ENCODE measurements at places on chromosomes 7 and 10. TPM values are rescaled to one million over a fixed set of nuclear protein-coding genes. Genes with fewer than 3 reads are reported as not detected.

- no peak for DNase-seq
These were observed 520.2 kb downstream of the PTPRN2 start for GRCh38 chr7:158067219-158067930.

- DNase-seq, result no peak
These were observed 60.7 kb upstream of the FOXK1 start for GRCh38 chr7:4621396-4621795.

The PDZD7 gene
- total RNA-seq, result 0.18 TPM

DNA sequence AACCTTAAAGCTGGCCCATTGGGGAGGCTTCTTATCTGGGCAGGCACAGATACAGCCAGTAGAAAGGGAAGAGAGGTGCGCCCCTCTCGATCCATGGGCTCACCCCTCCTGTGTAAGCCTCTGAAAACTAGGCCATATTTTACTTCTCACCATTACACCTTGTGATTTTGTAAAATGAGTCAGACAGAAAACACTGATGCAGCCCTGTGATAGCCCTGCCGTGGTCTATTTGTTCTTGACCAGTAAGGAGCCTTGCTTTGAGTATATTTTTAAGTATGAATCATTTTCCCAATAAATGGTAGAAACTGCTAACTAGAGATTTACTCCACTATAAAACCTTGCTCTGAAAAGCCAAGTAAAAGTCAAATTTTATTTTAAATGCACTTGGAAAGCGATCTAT is 329.8 kb upstream of the MBL2 start:
- no peak for DNase-seq

The LRGUK gene
- total RNA-seq, result 2.2 TPM

The CAV1 gene
- total RNA-seq, result 127 TPM

- no peak for DNase-seq
These were observed 151.6 kb downstream of the CACNA2D1 start for GRCh38 chr7:82291931-82292330.

DNA sequence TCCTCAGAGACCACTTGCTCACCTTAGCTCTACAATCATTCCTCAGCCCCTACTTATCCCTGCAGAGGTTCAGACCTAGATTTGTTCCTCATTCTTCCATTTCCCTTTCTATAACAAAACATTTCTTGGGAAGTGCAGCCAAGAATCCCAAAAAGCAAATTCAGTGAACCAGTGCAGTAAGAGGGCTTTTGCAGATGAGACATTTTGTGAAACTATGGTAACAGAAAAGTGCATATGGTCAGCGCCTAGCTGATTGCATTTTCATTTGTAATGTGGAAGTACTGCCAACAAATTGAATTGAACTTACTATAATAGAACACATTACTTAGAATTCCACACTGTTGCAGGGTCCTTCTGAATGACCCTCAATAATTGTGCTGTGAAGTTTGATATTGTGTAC is 18.6 kb downstream of the AGMO start:
- DNase-seq, result no peak

The PRSS2 gene
- total RNA-seq, result not detected

The SLC25A28 gene
- total RNA-seq, result 54.2 TPM

GRCh38 chr10:15035385-15036301 is 8.1 kb upstream of the OLAH start:
- DNase-seq, result no peak

GRCh38 chr10:28997734-28998133 is 291.1 kb upstream of the LYZL1 start:
- no peak for DNase-seq

DNA sequence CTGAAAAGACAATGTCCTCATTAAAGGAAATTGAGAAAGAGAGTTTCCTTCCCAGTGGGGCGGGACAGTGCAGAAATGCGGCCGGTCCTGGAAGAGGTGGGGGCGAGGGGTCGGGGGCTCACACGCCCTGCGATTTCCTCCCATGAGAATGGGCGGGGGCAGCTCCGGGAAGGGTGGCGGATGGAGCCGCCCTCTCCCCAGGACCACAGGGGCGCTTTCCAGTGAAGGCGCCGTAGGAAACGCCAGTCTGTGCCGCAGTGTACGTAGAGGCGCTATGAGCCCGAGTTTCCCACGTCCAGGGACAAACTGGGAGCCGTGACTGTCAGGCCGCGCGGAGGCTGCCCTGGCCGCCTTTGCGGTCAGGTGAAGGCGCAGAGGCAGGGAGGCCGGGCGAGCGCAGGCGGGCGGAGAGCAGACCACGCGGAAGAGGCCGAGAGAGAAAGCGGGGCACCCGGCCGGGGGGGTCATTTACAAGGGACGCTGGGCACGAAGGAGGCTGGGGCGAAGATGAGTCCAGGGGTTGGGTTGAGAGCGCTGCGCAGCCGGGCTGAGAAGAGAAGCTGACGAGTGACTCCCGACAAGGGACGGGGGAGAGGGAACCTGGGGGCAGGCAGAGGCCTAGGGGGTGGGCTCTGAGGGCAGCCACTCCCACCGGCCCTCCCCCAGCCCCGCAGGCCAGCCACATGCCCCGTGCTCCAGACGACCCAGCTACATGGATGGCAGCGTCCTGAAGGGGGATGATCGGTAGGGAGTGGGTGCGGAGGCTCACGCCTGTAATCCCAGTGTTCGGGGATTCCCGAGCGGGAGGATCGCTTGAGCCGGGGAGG is 45.0 kb downstream of the ALOX5 start:
- no peak for DNase-seq

DNA sequence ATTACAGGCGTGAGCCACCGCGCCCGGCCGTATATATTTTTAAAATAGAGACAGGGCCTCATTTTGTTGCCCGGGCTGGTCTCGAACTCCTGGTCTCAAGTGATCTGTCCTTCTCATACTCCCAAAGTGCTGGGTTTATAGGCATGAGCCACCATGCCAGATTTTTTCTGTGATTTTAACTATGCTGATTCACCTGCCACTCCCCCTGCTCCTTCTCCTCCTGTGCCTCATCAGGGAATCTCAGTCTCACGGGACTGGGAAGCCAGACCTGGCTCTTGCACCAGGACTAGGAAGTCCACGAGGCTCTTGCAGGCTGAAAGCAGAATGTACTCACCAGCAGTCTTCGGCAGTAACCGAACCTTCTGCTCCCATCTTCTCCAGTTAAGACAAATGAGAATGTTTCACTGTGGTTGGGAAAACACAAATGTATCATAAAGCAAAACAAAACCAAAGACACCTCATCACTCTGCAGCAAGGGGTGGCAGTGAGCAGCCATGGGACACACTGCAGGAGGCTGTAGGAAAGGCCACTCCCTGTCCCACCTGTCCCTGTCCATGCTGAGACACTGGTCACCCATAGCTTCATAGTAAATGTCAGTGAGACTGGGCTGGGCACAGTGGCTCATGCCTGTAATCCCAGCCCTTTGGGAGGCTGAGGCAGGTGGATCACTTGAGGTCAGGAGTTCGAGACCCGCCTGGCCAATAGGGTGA is 78.7 kb upstream of the MKRN1 start:
- DNase-seq, result no peak

- DNase-seq, result no peak
These were observed 240.7 kb downstream of the MGMT start for GRCh38 chr10:129707406-129708388.

GRCh38 chr10:68223535-68224165 is 8.3 kb downstream of the ATOH7 start:
- no peak for DNase-seq

Data from ureter (tissue), 1 donor.